ENCODE measurements at places on chromosomes 1 and 21.

DNA sequence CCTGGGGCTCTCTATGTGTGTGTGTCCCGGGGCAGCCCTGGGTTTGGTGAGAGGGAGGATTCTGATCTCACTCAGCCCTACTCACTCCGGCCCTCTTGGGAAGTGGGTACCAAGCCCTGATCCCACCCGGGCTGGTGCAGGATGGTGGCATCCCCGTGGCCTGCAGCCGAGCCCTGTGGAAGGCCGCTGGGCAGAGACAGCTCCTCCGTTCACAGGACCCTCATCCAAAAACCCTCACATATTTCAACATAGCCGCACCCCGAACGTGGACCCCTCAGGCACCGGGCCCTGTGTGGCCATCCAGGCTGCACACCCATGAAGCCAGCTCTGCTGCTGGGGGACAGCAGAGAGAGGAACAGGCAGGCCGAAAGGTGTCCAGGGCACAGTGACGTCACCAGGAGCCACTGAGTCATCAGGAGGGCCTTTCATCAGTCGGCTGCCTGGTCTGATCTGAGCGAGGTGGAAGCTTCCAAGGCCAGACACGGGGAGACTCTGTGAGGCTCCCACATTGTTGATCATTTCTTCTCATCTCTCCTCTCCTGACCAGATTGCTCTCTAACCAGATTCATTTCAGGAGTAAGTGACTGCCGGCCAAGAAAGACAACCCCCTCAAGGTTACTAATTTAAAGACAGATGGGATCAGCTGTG lies 16.2 kb upstream of the GPR157 start:
- peak; percentile 76 for DNase-seq

DNA sequence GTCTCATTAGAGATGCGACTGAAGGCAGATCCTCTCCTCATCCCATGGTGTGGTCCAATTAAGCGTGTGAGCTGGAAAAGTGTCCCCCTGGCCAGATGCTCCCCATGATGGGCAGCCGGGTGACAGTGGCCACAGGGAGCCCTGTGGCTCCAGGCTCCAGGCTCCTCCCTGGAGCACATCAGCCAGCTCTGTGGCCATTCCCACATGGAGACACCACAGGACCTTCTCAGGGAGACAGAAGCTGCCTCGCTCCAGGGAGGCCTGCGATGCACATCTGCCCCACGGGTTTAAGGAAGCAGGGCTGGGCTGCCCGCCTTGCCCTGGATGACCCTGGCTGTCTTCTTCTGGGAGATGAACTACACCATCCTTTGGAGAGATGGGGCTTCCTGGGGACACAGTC lies 99.9 kb upstream of the TLR5 start:
- no peak for DNase-seq

DNA sequence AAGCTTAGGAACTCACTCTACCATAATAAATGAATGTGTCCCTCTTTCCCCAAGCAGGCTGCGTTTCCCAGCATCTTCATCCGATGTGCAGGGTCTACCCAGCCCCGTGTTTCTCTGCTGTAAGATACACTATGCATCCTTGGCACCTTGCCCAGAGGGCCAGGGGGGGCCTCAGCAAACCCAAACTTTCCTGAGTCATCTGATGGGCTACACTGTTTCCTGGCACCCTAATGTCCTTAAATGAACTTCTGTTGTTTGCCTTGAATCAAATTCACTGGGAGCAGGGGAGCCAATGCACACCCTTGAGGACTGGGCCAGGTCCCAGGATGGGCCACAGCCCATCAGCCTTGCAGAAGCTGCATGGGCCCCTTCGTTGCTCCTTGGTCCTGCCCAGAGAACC lies 145.5 kb downstream of the IGSF21 start:
- DNase-seq: no peak

DNA sequence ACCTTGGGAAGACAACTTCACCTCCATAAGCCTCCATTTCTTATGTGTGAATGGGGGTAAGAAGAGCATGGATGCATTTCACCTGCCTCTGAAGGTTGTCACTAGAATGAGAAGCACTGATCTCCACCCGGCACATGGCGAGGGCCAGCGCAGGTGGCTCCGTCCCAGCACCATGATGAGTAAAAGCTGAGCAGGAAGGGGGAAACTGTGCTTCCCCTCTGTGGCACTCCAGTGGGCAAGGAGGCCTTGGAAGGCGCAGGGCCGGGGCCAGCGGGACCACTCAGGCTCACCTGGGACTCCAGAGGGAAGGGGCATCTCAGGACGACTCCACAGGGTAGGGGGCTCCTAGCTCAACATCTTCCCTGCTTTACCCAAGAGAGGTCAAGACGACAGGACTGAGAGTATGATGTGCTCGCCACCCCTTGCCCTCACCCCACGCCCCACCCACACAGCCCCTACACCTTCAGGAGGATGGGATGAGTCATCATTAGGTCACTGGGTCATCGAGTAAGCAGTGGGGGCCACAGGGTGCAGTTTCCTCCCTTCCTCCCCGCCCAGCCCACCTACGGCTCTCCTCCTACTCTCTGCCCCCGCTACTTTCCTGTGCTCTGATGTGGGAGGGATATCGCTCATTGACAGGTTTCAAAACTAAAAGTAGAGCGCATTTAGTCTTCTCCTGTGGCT lies 112.1 kb downstream of the HIVEP3 start:
- DNase-seq: no peak

DNA sequence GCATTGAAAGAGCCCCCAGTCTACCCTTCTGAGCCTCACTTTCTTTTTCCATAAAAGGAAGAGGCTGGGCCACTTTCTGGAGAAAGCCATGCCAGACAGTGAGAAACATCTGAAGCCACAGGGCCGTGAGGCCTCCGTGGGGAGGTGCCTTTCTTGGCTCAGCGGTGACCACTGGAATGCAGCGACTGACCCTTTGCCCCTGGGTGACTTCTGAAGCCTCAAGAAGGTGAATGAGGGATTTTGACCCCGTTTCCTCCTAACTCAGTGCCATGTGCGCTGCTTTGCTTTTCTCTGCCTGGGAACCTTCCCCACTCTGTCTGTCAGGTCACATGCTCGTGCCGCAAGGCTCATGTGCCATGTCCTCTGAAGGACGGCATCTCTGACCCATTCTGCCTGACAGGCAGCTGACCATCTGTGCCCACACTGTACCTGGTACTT lies 44.7 kb upstream of the A3GALT2 start:
- no peak for DNase-seq

GRCh38 chr1:40477678-40478053 lies 576 bp downstream of the ZFP69 start:
- no peak for DNase-seq

- no peak for DNase-seq
Measured at GRCh38 chr1:206949208-206949607, 2.9 kb upstream of the PIGR start.

DNA sequence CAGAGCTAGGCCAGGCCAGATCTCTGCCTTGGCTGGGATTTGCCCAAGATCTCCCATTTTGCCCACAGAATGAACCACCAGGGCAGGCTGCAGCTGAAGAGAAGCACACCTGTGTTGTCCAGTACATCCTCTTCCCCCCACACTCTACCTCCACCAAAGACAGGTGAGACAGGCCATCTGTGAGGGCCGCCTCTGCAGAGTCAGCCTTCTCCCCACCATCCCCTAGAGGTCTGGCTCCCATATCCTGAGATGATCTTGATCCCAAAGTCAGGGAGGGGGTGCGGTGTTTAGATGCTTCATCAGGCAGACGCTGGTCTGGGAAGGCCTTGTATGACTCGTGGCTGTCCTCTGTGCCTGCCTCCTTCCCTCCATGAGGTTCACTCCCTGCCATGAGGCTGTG lies 28.7 kb downstream of the HYI start:
- DNase-seq: no peak

DNA sequence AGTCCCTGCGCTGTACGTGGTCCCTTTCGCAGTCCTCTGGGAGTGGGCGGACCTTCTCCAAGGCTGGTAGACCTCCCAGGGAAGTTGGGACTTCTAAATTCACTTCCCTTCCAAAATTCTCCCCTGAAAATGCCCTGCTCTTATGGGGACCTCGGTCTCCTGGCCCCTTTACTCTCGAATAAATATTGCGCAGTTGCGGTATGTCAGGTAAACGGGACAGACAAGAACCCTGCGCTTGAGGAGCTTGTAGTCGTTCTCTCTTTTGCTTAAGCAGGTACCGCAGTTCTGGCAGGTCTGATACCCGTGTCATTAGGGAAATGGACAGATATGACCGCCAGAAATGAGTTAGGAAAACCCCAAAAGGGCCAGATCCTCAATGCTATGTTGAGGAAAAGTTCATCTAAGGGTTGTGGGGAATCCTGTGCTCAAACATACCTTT lies 561 bp downstream of the KIF2C start:
- no peak for DNase-seq

GRCh38 chr1:115545096-115545720 lies 96.6 kb upstream of the VANGL1 start:
- no peak for DNase-seq

DNA sequence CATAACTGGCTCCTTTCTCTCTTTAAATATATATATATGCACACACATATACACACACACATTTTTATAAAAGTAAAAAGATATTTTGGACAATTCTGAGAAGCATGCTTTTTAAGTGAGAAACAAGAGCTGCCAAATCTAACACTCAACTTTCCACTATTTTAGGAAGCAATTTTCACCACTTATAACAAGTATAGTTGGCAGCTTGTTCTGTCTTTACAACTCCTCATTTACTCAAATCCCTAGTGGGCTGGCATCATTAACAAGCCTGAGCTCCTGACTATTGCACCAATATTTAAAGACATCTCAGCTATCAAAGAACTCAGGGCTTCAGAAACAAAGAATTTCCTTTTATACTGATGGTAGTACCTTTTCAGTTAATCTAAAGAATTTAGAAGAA lies 76.6 kb downstream of the RAB3GAP2 start:
- DNase-seq: no peak

DNA sequence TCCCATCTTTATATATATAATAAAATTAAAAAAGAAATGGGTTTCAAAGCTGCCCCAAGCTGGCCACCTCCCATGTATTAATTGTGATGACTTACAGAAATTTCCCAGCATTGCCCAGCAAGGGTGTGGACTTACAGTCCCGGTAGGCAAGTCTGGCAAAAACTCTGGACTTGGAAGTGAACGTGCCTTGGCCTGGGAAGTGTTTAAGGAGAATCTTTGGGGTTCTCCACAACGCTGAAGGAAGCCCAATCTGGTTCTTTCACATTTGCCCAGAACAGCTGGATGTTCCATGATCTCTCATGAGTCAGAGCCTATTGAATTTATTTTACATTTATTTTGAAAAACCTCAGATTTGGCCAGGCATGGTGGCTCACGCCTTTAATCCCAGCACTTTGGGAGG lies 98.4 kb upstream of the SLC45A1 start:
- peak; percentile 30 for DNase-seq

DNA sequence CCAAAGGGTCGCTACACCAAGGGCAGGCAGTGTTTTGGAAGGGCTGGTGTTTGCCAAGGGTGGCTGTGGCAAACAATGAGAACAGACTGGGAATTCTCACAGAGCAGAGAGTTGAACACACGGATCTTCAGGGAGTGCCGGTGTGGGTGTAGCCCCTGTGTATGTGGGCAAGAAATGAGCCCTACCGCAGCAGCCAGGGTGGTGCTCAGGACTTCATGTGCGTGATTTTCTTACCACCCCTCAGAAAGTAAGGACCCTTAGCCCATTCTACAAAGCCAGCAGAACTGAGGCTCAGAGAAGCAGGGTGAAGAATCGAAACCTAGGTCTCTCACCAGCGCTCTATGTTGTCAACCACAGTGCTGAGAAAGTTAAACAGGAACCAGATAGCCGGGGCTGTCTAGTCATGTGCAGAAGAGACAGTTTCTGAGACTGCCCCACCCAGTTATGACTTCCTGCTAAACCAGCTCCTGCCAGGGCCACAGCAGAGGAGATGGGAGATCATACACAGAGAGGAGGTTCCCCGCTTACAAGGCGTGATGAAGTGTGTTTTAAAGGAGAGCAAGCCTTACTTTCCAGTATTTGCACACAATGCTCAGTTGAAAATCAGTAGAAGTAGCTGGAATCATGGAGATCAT lies 21.9 kb upstream of the MORC3 start:
- peak; percentile 22 for DNase-seq

GRCh38 chr1:2103266-2103900 lies 53.2 kb downstream of the PRKCZ start:
- no peak for DNase-seq

- DNase-seq: no peak
Measured at GRCh38 chr1:112465122-112465521, 43.6 kb upstream of the WNT2B start.

GRCh38 chr1:152745765-152746444 lies 11.9 kb upstream of the KPRP start:
- no peak for DNase-seq

GRCh38 chr1:119435052-119435451 lies 20.1 kb downstream of the HSD3B2 start:
- DNase-seq: peak; percentile 44

DNA sequence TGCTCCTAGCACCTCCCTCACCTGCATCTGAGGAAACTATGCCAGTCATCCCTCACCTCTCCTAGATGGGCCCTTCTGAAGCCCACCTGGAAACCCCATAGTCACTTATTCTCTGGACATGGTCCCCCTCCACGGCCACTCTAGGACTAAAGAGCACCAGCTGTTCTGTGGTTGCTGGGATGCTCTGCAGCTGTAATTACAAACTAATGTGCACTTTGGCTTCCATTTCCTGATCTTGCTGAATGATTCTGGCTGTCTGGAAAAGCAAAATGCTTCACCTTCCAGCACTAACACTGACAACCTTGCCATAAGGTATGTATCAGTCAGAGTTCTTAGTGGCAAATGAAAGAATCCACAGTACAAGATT lies 48.7 kb upstream of the PSEN2 start:
- DNase-seq: no peak

GRCh38 chr1:155940482-155940992 lies 901 bp upstream of the RXFP4 start:
- peak; percentile 96 for DNase-seq
